ENCODE measurements at places on chromosomes 13 and 19.

DNA sequence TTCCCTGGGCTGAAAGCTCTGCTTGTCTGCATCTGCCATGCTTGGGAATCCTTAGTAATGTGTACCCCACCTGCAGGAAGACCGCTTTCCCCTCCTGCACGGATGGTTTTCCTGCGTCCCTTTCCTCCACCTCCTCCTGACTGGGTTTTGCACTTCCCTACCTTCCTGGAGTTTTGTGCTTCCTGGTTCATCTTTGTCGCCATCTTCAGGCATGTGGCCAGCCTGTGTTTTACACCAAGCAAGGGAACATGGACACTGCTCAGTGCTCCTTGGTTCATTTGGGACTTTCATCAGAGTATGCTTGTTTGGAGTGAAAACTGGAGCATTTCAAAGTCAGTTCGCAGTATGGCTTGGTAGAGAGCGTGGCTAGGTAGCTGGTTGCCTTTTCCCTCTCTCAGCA, 30.7 kb downstream of the ERICH6B start:
- DNase-seq: no peak

- DNase-seq: no peak
These were observed 654.7 kb upstream of the ARGLU1 start for GRCh38 chr13:107222597-107222996.

GRCh38 chr13:43074824-43075510, 51.6 kb downstream of the DNAJC15 start:
- no peak for DNase-seq

GRCh38 chr19:50658441-50659317, 9.4 kb downstream of the C19orf81 start:
- peak; percentile 70 for DNase-seq

GRCh38 chr19:4829001-4829712, 2.4 kb downstream of the TICAM1 start:
- DNase-seq: no peak

DNA sequence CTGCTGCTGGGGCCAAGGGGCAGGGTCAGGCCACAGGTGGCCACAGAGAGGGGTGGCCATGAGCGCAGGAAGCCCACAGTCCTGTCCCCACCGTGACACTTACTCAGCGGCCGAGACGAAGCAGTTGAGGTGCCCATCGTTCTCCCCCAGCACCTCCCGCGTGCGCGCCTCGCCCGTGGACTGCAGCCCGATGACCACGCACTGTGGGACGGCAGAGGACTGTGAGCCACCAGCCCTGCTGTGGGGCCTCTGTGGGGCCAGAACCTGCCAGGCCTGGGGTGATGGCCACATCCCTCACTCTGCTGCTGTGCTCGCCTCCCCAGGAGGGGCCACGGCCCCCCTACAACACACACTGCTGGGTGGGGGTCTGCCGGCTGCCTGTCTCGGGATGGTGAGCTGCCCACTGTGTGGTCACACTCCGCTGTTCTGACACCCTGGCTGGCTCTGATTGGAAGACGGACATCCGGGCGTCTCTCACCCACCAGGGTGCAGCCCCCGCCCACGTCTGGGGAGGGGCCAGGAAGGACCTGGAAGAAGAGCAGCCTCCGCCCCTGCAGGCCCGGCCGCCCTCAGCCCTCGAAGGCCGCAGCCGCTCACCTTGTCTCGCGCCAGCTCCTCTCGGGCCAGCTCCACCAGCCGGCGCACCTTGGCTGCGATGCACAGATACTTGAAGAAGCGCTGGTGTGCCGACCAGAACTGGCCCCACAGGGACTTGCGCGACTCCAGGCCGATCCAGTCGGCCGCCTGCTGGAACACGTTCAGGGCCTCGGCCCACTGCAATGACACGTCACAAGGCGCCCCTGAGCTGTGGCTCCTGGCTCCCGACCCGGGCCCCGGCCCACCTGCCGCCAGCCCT, 13.2 kb downstream of the GPX4 start:
- DNase-seq: no peak

GRCh38 chr13:98429977-98430736, 146.8 kb downstream of the STK24 start:
- no peak for DNase-seq

Measured in activated naive CD4-positive, alpha-beta T cell treated with anti-CD3 and anti-CD28 coated beads, Interleukin-2, amount 50 U/mL, for 16 hours (primary cell).